ENCODE measurements at places on chromosomes 12 and 14.
A peak's percentile ranks its signal among the peaks of the same experiment; 100 is the strongest.

DNA sequence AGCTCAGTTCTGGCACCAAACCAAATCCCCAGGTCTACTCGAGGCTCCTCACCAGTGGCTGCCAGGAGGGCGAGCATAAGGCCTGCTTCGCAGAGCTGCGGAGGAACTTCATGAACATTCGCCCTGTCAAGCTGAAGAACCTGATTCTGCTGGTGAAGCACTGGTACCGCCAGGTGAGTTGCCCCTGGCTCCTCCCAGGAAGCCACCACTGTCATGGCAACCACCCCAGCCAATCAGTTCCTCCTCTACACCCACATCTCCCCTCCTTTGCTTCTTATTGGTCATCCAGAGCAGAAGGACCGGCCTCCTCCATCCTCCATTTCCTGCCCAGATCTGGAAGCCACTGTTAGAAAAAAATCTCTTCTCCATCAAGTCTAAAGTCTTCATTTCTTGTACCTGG lies 17.2 kb upstream of the OAS2 start:
- no peak for DNase-seq

- DNase-seq: no peak
These were observed 24.9 kb upstream of the TMED2 start for GRCh38 chr12:123559468-123559867.

- no peak for DNase-seq
These were observed 5.6 kb upstream of the NPAS3 start for GRCh38 chr14:32932914-32933628.

DNA sequence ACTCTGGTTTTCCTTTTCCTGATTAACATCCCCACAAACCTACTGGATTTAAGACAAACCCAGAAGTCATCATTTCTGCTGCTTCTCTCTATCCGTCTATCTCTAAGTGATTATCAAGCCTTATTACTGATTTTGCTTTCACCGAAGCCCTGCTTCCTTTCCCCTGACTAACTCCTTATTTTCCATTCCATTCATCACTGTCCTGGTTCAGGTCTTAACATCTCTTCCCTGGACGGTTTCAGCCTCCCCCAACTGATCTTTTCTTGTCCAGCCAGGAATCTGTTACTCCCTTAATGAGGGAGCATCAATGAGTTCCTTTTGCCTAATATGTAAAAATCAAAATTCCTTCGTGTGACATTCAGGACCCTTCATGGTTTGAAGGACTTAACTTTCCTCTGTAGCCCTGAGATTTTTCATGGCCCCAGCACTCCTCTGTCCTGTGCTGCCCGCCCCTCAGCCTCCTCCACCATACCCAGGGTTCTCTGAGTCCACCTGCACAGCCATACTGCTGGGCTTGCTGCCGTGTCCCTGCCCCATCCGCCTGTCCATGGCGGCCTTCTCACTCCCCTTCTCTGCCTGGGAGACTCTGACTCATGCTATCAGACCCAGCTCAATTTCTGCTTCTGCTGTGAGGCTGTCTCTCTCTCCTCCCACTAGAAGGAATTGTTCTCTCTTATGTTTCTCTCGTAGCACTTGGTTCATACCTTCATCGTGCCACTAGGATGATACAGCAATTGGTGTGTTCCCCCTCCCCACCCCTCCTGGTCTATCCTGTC lies 167.8 kb upstream of the HIF1A start:
- DNase-seq: peak; percentile 28

GRCh38 chr12:97142737-97143410 lies 235.8 kb downstream of the NEDD1 start:
- DNase-seq: no peak

DNA sequence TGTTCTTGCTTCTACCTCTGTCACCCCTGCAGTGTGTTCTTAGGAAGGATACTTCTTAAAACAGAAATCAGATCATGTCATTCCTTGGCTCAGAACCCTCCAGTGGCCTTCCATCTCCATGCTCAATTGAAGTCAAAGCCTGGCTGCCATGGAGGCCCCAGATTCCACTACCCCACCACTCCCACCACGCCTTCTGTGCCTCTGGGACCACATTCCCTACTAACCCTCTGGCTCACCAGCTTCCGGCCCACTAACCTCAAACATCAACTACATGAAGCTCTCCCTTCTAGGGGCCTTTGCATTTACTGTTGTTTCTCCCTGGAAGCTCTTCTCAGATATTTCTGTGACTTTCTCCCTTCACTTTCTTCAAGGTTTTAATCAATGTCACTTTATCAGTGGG lies 76.1 kb upstream of the REP15 start:
- no peak for DNase-seq

DNA sequence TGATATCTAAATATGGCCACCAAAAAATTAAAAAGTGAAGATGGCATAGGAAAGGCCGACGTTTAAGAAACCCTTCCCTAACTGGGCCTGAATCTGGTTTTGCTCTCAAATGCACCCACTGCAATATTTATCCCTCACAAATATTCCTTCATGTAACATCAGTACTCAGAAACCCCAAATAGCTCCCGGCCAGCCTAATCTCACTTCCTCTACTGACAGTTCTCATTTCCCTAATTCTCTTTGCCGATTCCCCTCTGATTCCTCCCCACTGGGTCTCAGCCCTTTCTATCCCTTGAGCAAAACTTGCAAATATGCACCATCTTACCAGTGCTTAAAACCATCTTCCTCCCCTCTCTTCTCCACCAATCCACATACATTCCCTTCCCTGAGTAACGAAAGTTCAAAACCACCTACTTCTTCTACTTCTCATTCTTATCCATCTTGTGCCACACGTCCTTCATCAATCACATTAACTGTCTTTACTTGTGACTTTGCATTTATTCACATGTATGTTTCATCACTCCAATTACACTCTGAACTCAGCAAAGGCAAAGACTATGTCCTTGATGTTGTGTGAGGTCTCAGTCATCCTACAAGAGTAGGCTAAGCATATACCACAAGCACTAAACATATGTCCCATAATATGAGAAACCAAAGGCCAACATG lies 23.1 kb downstream of the KCNK10 start:
- no peak for DNase-seq

- peak; percentile 25 for DNase-seq
These were observed 571 bp downstream of the ZNF891 start for GRCh38 chr12:133129368-133130037.

- DNase-seq: no peak
These were observed 25.3 kb downstream of the HRK start for GRCh38 chr12:116855744-116856470.

- no peak for DNase-seq
These were observed 412.6 kb downstream of the TMEM117 start for GRCh38 chr12:44248436-44248835.

DNA sequence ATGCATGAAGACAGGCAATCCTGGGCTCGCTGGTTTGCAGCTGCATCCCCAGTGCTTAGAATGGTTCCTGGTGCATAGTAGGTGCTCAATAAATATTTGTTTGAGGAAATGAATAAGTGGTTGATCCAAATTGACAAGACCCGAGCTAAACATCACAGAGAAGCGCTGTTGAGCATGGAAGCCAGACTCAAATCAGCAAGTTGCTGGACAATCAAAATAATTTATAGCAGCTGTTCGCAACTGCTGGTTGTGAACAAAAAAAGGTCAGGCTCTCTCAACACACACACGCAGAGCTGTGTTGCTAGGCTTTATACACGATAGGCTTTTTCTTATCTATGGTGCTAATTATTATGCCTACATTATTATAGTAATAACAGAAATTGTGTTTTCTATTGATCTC lies 190.2 kb downstream of the TBX5 start:
- no peak for DNase-seq

GRCh38 chr12:129570796-129571400 lies 332.9 kb downstream of the TMEM132D start:
- peak; percentile 25 for DNase-seq
